ENCODE measurements at places on chromosomes 2 and 18. TPM values are rescaled to one million over a fixed set of nuclear protein-coding genes. Genes with fewer than 3 reads are reported as not detected.
A peak's percentile ranks its signal among the peaks of the same experiment; 100 is the strongest.

DNA sequence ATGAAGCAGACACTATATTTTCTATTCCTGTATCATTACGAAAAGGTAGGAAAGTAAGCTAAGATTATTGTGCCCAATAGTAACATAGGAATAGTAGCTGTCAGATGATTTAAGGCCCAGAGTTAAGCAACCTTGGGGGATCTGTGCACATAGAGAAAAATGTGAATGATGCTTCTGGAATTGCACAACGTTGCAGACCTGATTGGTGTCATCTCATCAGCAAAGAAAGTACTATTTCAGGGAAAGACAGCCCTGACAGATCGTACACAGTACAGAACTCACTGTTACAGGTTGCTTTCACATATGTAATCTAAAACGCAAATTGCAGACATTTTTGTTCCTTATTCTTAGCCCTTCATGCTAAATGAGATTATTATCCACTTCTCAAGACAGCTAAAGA lies 535.9 kb downstream of the TRIB2 start:
- DNase-seq: no peak

DNA sequence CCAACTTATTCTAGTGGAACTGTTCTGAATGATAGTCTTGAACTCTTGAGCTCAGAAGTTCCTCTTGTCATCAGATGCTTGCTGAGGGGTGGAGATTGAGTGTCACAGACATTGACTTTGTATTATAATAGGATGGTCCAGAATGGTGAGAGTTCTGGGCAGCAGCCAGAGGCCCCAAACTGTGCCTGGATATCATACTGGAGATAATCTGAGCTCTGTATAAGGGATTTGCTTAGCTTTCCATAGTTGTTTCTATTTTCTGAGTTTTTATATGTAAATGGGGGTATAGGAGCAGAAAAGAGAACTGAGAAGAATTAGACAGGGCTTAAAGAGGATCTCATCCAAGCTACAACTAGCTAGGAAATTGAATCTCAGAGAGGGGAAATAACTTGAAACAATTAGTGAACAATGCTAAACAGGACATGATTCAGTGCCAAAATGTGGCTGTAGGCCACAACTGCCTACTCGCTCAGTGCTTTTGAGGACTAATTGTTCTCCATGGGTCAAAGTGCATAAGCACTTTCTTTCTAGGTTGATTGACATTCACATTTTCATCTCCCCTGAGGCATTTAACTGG lies 10.1 kb upstream of the LCLAT1 start:
- no peak for DNase-seq

DNA sequence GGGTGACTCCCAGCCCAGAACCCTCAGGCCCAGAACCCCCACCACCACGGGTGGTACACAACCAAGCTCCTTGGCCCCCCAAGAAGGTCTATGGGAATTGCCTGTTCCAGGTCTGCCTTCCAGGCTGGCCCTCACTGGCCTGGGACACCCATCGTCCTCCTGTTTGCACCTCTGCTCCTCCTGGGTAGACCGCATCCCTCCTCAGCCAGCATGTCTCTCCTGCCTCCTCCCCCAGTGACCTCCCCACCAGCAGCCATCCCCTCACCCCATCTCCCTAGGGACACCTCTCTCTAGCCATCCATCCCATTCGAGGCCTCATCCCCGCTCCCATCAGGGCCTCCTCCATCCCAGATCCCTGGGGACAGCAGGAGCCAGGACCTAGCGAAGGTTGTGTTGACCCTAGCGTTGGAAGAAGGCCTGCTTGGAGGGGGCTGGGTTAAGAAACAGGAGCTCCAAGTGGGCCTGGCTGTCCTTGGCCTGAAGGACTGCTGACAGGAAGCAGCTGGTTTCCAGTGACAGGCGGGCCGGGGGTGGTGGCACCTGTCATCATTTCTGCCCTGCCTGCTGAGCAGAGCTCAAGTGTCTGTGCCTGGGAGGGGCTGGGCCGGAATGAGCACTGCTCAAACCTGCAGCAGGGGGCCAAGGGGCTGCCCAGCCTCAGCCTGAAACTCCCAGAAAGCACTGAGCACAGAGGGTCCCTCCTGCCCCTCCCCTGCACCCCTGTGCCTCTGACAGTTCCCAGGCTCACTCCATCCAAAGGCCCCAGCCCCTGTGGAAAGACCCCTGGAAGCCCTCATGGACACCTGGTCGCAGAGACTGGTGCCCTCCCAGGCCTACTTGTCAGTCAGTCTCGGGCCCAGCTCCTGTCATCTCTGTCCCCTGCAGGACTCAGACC lies 96.0 kb upstream of the OTOS start:
- no peak for DNase-seq

The MC4R gene
- total RNA-seq: not detected

The PLEK gene
- not detected for total RNA-seq

DNA sequence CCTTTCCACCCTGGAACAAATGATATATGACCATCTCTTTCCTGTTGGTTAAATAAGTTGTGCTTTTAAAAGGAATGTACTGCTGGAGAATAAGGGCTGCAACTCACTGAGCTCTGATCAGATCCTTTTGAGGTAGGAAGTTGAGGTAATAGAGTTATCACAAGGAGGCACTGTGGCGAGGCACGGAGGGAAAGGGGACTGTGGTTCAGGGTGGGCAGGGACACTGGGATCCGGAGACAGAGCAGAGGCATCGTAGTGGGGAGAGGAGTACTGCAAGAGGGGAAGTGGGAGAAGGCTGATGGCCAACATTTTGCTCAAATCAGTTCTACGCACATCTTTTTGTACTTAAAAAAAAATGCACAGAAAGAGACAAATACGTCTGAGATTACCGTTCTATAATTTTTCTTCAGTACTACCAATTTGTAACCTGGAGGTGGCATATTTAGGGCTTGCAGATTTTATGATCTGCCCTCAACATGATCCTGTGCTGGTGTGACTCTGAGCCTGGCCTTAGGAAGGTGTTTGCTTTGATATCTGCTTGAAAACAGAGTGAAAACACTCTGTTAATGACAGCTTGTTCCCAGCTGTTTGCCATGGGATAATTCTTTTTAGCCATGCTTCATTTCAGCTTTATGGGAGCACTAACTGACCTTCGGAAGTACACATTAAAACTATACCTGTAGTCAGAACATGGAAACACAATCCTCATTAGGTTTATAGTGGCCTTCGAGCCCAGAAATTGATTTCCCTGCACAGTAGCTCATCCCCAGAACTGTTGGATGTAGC lies 168.1 kb downstream of the KCNE4 start:
- DNase-seq: no peak

DNA sequence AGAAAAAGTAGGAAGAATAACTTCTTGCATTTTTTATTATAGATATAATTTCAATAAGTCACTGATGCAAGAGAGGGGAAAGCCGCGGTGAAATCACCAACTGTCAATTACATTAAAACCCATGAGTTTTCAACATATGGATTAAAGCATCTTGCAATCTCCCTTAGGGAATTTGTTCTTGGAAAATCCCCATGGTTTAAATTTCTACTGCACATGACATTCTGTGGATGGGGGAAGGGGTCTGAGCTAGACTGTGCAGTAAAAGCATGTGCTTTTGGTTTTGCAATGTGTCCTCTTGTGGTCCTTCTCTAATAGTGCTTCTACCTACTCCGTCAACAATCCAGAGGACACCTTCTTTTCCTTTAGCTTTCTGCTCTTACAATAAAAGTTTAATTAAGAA lies 894.0 kb downstream of the DCDC2C start:
- no peak for DNase-seq

The DYNAP gene
- not detected for total RNA-seq

DNA sequence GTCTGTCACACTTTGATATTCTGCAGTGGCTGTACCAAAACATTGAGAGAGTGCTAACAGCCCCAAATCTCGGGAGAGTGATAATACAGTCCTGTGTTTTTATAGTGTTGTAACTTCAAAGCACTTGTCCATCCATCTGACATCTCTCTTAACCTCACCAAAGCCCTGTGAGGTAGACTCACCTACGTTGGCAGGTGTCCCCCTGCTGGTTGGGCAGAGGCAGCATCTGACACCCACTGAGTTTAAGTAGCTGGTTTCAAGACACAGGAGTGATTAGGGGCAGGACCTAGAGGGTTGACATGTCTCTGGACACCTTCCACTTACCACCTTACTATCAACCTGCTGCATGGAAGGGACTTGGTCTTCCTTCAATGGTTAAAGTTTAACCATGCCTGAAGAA lies 22.9 kb downstream of the COLEC12 start:
- no peak for DNase-seq

GRCh38 chr2:18194161-18194560 lies 315.7 kb downstream of the KCNS3 start:
- no peak for DNase-seq

DNA sequence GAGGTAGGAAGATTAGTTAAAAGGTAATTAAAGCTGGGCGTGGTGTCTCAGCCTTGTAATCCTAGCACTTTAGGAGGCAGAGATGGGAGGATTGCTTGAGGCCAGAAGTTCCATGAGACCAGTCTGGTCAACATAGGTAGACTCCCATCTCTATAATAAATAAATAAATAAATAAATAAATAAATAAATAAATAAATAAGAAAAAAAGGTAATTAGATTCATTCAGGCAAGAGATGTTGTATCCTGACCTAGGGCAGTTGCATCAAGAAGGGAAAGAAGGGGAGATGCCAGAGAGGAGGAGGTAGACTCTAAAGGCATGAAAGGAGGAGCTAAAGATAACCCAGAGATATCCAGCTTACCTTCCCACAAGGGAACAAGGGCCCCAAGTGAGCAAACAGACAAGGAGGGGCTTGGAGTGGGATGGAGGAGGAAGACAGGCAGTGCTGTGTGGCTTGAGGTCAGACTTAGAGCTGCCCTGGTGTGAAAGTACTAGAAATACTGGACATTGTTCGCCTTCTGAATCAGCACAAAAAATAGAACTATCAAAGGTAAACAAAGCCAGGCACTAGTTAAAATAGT lies 7.4 kb upstream of the RAB1A start:
- DNase-seq: no peak

DNA sequence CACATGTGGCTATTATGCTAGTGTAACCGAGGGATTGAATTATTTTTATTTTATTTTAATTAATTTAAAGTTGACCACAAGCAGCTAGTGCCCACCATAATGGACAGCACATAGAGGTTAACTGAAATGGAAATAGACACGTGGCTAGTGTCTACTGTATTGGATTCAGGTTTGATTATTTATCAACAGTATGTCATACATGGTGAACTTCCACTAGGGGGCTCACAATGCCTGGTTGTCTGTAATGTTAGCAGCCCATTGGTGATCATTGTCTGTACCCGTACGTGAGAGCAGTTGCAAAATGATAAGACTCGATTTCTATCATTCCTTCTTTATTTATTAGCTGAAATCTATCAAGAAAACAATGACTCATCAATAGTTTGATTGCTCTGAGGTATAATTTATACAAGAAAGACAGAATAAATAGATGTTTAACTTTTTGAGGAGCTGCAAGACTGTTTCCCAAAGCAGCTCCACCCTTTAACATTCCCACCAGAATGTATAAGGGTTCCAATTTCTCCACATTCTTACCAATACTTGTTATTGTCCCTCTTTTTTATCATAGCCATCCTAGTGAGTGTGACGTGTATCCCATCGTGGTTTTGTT lies 76.5 kb downstream of the CYBRD1 start:
- peak; percentile 47 for DNase-seq

The TTN gene
- under 0.01 TPM for total RNA-seq

The COL3A1 gene
- 106 TPM for total RNA-seq

The GAL3ST2 gene
- 1.7 TPM for total RNA-seq

The C2orf80 gene
- not detected for total RNA-seq

The TWIST2 gene
- total RNA-seq: 66.9 TPM

The ITGA4 gene
- 18.9 TPM for total RNA-seq

The PPP4R3B gene
- total RNA-seq: 12.6 TPM

The ABCB11 gene
- not detected for total RNA-seq

DNA sequence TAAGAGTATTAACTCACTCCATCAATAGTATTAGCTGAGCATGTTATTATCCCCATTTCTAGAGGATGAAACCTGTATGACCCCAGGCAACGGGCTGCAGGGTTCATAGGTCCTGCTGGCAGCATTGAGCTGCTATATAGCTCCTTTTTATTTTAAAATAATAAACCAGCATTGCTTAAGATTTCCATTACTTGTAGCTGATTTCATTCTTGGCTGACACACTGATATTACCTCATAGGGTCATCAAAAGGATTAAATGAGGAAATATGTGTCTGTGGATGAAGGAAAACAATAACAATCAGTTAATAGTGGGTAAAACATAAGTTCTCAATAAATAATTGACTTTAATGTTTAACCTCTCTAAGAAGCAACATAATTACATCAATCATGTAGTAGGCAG lies 48.3 kb upstream of the NRP2 start:
- no peak for DNase-seq

DNA sequence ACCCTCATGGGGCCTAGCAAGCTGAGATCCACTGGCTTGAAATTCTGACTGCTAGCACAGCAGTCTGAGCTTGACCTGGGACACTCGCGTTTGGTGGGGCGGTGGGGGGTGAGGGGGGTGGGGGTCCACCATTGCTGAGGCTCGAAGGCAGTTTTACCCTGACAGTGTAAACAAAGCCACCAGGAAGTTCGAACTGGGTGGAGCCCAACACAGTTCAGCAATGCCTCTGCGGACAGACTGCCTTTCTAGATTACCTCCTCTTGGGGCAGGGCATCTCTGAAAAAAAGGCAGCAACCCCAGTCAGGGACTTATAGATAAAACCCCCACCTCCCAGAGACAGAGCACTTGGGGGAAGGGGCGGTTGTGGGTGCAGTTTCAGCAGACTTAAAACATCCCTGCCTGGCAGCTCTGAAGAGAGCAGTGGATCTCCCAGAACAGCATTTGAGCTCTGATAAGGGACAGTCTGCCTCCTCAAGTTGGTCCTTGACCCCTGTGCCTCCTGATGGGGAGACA lies 149.7 kb upstream of the TANK start:
- no peak for DNase-seq

DNA sequence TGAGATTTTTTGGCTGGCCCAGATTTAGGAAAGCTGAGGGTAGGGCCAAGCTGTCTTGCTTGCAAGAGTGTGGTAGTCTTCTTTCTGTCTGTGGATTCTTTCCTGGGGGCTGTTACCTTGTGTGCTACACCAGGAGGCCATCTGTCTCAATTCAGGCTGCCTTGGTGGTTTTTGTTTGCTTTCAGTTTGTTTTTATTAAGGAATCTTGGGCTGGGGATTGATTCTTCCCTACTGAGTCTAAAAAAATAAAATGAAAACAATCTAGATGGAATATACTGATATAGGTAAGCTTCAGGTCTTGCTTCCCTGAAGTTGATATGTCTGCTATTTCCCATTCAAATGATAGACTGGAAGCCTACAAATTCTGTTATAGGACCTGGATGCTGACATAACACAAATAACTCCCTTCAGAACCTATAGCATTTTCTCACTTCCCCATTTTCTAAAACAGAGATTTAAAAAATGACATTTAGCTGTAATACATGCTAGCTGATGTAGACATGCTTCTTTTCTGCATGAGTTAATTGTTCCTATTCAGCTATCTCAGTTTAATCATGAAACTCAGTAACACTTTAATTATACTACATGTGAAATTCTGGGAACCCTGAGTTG lies 5.3 kb downstream of the LHCGR start:
- DNase-seq: no peak

DNA sequence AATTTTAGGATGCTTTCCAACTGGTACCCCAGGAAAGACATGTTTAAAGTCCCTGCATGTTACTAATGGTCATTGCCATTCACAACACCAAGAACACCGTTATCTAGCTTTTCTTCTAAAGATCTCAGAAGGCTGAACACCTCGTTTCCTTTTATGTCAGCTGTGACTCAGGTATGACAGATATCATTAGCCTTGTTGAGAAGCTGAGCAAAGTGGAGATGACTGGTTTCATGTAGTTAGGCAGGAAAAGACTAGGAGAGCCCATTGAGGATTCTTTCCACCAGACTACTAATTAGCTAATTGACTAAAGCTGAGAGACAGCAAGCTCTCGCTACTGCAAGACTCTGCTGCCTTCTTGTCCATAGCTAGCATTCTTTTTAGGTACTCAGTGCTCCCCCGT lies 32.0 kb upstream of the ARL5A start:
- DNase-seq: no peak

The FNDC4 gene
- not detected for total RNA-seq
